Activated CD8-positive, alpha-beta memory T cell treated with anti-CD3 and anti-CD28 coated beads for 48 hours (primary cell): ENCODE measurements at places on chromosomes 16 and 17.
A peak's percentile ranks its signal among the peaks of the same experiment; 100 is the strongest.

GRCh38 chr17:70084476-70084875, 9.5 kb downstream of the KCNJ16 start:
- DNase-seq = no peak

- DNase-seq = no peak
These were observed 8.8 kb upstream of the DNASE1 start for GRCh38 chr16:3645504-3646347.

DNA sequence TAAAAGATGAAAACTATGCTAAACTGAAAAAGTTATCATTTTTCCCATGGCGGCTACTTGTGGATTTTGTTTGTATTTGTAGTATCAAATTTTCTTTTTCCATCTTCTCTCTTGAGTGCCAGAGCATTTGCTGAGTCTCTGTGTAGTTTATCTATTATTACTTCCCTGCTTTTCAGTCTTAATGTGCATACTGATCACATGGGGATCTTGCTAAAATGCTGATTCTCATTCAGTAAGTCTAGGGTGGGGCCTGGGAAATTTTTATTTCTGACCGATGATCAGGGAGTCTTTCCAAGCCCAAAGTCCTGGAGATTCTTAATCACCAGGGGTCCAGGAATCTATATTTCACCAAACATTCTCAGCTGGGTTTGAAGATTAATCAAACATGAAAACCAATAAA, 189.0 kb upstream of the GOT2 start:
- no peak for DNase-seq

DNA sequence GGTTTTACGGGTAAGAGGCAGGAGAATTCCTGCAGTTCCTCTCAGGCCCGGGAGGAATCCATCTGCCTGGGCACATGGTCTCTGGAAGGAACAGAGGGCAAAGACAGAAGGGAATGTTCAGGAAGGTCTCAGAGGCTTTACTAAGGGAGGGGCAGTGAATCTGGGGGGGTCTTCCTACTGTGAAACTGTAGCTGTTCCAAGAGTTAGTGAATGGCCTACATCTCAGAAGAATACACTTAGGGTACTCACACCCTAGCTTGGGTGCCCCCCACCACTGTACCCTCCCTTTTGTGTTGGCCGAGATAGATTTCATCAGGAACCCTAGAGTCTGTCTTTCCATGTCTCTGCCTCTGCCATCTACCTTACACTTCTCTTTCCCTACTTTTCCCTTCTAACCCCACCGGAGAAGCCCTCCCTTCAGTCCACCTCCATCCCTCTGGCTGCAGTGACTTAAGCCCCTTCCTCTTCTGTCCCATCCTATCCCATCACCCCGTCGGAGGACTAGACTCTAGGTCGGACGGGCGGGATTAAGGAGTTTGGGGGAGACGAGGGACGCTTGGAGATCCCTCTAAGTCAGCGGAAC, 316 bp downstream of the DLG4 start:
- no peak for DNase-seq

- no peak for DNase-seq
These were observed 1.5 kb downstream of the IRX5 start for GRCh38 chr16:54932021-54932660.

- DNase-seq = no peak
These were observed 328.0 kb downstream of the TMEM114 start for GRCh38 chr16:8262299-8262698.

DNA sequence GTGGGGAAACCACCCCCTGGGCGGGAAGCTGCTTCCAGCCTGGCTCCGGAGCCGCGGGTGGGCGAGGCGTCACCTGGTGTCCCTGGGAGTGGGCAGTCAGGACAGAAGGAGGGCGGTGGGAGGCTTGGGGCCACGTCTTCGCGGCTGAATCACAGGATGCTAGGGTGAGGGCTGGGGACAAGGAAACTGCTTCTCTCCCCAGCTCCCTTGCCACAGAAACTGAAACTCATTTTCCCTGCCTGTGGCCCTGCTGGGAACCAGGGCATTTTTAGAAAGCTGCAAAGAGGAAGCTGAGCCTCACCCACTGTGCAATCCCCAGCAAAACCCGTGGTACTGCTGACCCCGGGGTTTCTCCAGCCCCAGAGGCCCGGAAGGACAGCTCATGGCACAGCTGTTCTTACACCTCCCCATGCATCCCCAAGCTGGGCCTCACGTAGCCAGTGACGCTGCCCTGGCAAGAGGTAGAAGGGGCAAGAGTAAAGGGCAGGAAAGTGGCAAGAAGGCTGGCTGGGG, 8.2 kb downstream of the RHBDF2 start:
- peak; percentile 42 for DNase-seq
